Endothelial cell (in vitro differentiated cells): ENCODE measurements at places on chromosomes 2 and 18. TPM values are rescaled to one million over a fixed set of nuclear protein-coding genes. Genes with fewer than 3 reads are reported as not detected.

The ESPNL gene
- total RNA-seq = 0.82 TPM

The RAPH1 gene
- 74.1 TPM for total RNA-seq

The KIF5C gene
- total RNA-seq = 50.6 TPM

The DRC1 gene
- 0.36 TPM for total RNA-seq

The LYPD6 gene
- 3.5 TPM for total RNA-seq

The SATB2 gene
- 3.8 TPM for total RNA-seq

The OTOS gene
- not detected for total RNA-seq

The COL4A3 gene
- not detected for total RNA-seq

The LYG2 gene
- total RNA-seq = 1.7 TPM

The NEDD4L gene
- 42.8 TPM for total RNA-seq

The TGFA gene
- total RNA-seq = 4.7 TPM

DNA sequence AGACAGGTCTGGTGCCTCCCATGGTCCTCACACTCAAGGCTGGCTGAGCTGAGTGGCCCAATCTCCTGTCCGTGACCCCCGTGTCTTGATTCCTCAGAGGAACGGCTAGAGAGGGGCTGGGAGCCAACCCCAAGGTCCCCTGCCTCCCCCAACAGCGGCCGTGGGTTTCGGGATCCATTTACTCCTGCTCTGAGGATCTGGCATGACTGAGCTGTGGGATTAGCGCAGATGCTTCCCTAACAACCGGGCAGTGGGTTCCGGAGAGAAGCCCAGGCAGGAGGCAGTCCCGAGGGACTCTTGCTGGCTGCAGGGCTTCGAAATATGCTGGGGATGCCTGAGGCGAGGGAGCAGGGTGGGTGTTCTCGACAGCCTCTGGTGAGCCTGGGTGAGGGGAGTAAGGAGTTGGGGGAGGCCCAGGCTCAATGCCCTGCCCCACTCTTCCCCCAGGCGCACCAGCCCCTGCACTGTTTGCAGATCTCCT, 18.9 kb downstream of the GPR35 start:
- H3K4me1 ChIP-seq = peaks cover 9% of the 10 kb centered on the region
- H3K27me3 ChIP-seq = peaks cover 11% of the 10 kb centered on the region
- H3K36me3 ChIP-seq = no peaks in the 10 kb centered on the region
- no peak for DNase-seq
- H3K4me3 ChIP-seq = no peak overlapping the region
- no peak overlapping the region for H3K27ac ChIP-seq

GRCh38 chr2:20516646-20517341, 69.9 kb downstream of the RHOB start:
- H3K27me3 ChIP-seq = peaks cover 9% of the 10 kb centered on the region
- no peak overlapping the region for H3K27ac ChIP-seq
- H3K36me3 ChIP-seq = peaks cover 3% of the 10 kb centered on the region
- no peak for DNase-seq
- H3K4me3 ChIP-seq = no peak overlapping the region

DNA sequence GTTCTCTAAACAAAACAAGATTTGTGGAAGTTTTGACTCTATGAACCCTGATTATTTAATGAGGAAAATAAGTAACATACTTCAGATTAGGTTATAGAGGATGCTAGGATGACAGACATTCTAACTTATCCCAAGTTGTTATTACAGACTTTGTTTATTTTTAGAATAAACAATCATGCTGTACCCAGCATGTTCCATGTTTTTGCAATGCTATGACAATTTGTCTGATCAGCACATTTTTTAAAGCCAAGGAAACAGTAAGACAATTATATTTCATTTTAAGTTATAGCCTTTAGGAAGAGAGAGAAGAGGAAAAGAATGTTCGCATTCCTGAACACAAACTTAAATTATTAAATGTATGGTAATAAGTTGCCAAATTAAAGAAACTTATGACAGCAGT, 119.8 kb downstream of the KYNU start:
- H3K4me1 ChIP-seq = no peaks in the 10 kb centered on the region
- no peaks in the 10 kb centered on the region for H3K36me3 ChIP-seq
- DNase-seq = no peak

DNA sequence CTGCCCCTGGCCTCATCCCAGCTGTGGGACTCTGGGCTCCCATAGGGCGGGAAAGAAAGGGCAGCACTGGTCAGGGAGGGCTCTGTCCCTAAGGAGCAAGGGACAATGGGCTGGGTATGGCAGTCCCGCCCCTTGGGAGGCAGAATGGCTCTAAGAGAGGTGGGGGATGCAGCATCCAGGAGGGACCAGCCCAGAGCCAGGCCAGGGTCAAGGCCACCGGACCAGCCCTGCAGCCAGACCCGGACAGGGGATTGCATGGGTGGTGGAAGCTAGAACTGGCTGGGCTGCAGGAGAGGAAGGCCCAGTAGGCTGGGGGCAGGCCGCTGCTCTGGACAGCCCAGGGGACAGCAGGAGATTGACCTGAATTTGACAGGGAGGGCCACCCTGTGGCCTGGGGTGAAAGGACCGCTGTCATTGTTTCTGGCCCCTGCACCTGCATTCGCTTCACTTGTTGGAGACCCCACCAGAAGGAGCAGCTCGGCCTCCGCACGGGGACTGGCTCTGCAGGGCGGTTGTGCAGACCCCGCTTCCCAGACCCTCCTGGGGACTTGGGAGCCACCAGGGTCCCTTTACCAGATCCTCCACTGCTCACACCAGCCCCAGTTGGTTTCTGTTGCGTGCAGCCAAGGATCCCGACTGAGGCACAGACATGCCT, 14.6 kb downstream of the RAMP1 start:
- H3K27ac ChIP-seq = no peak overlapping the region
- no peak overlapping the region for H3K4me3 ChIP-seq
- H3K4me1 ChIP-seq = peaks cover 8% of the 10 kb centered on the region
- H3K27me3 ChIP-seq = peaks cover 8% of the 10 kb centered on the region
- H3K36me3 ChIP-seq = no peaks in the 10 kb centered on the region
- DNase-seq = no peak

GRCh38 chr2:150878356-150878755, 383.3 kb downstream of the RBM43 start:
- DNase-seq = no peak
- no peaks in the 10 kb centered on the region for H3K4me1 ChIP-seq
- H3K27me3 ChIP-seq = no peaks in the 10 kb centered on the region
- no peaks in the 10 kb centered on the region for H3K36me3 ChIP-seq
- H3K4me3 ChIP-seq = no peak overlapping the region

GRCh38 chr2:223824301-223824700, 13.1 kb downstream of the AP1S3 start:
- no peaks in the 10 kb centered on the region for H3K27me3 ChIP-seq
- no peak overlapping the region for H3K4me3 ChIP-seq
- no peaks in the 10 kb centered on the region for H3K4me1 ChIP-seq
- H3K27ac ChIP-seq = no peak overlapping the region
- no peaks in the 10 kb centered on the region for H3K36me3 ChIP-seq
- DNase-seq = no peak

DNA sequence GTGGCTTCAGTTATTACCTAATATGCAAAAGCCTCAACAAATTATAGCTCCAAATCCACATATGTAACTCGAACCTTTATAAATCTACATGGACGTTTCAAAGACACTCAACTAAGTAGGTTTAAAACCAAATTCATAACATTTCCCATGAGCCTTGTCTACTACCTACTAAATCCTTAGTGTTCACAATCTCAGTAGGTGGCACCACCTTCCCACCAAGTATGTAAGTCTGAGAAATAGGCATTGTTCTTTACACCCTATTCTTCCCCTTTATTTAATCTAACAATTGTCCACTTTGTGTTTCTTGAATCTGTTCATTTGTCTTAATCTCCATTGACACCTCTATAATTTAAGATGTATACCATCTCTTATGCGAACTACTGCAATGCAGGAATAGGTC, 4.6 kb downstream of the PIGN start:
- H3K36me3 ChIP-seq = no peaks in the 10 kb centered on the region
- peaks cover 18% of the 10 kb centered on the region for H3K4me1 ChIP-seq
- DNase-seq = no peak
- no peak overlapping the region for H3K27ac ChIP-seq

GRCh38 chr18:36757081-36757480, 71.7 kb downstream of the TPGS2 start:
- peak; percentile 22 for DNase-seq
- no peaks in the 10 kb centered on the region for H3K4me1 ChIP-seq
- peaks cover 4% of the 10 kb centered on the region for H3K36me3 ChIP-seq
- H3K27ac ChIP-seq = no peak overlapping the region

GRCh38 chr2:61550375-61551209, 12.4 kb upstream of the XPO1 start:
- no peaks in the 10 kb centered on the region for H3K27me3 ChIP-seq
- H3K4me1 ChIP-seq = no peaks in the 10 kb centered on the region
- H3K27ac ChIP-seq = no peak overlapping the region
- H3K36me3 ChIP-seq = no peaks in the 10 kb centered on the region
- no peak for DNase-seq

- H3K4me3 ChIP-seq = no peak overlapping the region
- no peak overlapping the region for H3K27ac ChIP-seq
Measured at GRCh38 chr18:22432657-22433137, 15.0 kb upstream of the CTAGE1 start.

DNA sequence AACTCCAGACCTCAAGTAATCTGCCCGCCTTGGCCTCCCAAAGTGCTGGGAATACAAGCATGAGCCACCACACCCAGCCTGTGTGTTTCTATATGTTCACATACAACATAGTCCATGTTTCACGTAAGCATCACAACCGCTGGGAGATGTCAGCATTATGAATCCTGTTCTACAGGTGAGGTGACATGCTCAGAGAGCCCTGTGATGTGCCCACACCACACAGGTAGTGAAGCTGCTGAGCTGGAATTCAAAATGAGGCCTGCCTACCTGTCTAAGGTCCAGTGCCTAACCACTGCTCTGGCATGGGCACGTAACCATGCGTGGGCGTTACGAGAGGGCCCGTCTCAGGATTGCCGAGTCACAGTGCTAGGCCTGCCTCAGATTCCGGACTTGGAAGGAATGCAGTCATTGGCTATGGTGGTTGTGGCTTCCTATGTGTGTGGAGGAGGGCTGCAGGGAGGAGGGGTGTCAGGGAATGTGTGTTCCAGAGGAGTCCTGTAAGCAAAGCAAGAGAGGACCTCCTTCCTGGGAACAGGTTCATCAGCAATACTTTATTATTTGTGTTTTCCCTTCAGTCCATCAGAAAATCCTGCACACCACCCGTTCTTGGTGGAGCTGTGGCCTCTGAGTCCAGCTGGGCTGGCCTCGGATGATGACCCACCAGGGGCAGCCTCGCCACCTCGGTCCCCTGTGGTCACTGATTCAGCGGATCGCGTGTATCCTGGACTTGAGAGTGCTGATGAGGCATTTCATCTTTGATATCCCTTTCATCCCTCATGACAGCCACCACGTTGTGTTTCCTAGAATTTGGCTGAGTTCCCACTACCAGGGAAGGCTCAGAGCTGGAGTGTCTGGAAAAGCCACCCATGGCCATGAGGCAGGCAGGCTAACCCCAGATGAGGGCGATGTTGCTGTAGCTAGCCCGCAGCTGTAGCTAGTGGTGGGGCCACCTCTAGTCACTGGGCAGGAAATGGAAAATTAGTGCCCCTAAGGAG, 31.1 kb downstream of the HK2 start:
- H3K27ac ChIP-seq = no peak overlapping the region
- peaks cover 32% of the 10 kb centered on the region for H3K4me1 ChIP-seq
- no peak overlapping the region for H3K4me3 ChIP-seq
- H3K27me3 ChIP-seq = peaks cover 6% of the 10 kb centered on the region

DNA sequence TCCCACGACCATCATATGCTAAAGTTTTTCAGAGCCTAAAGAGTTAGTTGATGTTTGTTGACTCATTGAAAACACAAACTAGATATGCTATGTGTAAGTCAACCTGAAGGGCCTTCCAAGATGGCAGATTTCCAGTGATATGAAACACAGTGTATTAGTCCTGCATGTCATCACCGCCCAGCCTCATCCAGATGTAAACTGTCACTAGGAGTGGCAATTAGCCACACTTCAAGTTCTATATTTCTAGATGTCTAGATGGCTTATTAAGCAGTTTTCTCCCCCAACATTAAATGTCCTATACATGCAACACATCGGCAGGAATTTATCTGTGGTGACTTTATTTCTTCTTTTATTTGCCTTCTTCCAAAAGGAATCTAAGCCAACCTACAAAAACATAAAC, 444.1 kb upstream of the SMIM21 start:
- H3K4me1 ChIP-seq = no peaks in the 10 kb centered on the region
- no peak overlapping the region for H3K4me3 ChIP-seq
- no peak for DNase-seq
- no peaks in the 10 kb centered on the region for H3K27me3 ChIP-seq
- no peaks in the 10 kb centered on the region for H3K36me3 ChIP-seq
- H3K27ac ChIP-seq = no peak overlapping the region

DNA sequence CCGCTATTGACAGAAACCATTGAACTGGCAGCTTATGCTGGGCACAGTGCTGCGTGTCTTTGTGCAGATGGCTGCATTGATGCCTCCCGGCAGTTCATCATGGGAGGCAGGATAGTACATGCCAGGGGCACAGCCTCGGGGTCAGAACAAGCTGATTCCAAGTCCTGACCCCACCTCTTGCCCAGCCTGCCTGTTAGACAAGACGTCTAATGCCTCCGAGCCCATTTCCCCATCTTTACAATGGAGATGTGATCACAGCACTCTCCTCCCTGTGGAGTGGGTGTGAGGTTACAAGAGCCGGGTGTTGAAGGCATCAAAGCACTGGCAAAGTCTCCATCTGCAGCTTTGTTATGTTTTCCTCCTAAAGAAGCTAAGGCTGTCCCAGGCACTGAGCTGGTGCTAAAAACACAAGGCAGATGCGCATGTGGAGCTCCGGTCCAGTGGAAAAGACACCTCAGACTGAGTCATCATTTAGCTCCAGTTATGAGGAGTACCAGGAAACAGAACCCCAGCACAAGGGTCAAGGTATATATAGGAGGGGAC, 125.7 kb upstream of the EPAS1 start:
- H3K27me3 ChIP-seq = peaks cover 2% of the 10 kb centered on the region
- H3K4me1 ChIP-seq = peaks cover 13% of the 10 kb centered on the region
- no peak overlapping the region for H3K4me3 ChIP-seq
- H3K36me3 ChIP-seq = no peaks in the 10 kb centered on the region
- no peak for DNase-seq

DNA sequence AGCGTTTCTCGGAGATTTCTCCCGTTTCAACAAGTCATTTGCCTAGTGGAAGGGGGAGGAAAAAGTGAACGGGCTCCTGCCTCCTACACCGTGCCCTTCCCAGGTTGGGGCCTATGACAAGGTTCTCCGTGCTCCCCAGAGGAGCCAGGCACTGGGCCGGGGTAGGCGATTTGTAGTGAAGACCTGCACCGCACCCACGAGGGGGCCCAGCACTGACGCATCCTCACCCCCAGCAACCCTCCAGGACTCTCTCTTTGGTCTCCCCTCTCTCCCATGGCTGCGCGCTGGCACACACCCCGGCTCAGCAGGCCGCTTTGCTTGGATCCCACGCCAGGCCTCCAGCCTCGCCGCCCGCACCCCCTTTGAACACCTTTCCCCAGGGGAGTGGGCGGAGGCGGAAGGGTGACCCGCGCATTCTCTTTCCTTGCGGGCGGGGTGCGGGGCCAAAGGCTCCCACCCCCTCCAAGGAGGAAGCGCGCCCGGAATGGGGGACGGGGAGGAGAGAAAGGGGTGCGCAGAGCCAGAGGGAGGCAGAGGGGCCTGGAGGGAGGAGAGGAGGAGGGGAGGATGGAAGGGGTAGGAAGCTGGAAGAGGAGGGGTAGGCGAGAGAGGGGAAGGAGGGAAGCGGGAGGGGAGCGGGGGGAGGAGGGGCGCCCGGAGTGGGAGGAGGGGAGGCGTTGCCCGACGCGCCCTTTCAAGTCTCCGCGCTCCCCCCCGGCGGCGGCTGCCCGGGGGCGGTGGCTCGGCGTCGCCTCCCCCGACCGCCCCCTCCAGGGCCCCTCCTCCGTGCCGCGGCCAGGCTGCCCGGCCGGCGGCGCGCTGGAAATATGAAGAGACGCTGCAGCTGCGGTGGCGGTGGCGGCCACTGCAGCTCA, at the start of gene APCDD1:
TSS of gene APCDD1 (plus strand) at position 830 of the 875 bp plus-strand sequence. CDS start 347 bp downstream, outside the sequence.
- peaks cover 9% of the 10 kb centered on the region for H3K27me3 ChIP-seq
- no peak within 1 kb of the TSS for H3K27ac ChIP-seq
- DNase-seq = peak; percentile 56

- H3K27ac ChIP-seq = no peak overlapping the region
- H3K27me3 ChIP-seq = no peaks in the 10 kb centered on the region
- H3K4me1 ChIP-seq = no peaks in the 10 kb centered on the region
Measured at GRCh38 chr2:174563530-174564282, 33.9 kb downstream of the WIPF1 start.
